Ovary (tissue), 10 donors: ENCODE measurements at places on chromosomes 12 and 14. TPM values are rescaled to one million over a fixed set of nuclear protein-coding genes. Genes with fewer than 3 reads are reported as not detected.

- DNase-seq: no peak
- peaks cover 4% of the 10 kb centered on the region for H3K4me1 ChIP-seq
- no peaks in the 10 kb centered on the region for H3K27me3 ChIP-seq
- H3K36me3 ChIP-seq: no peaks in the 10 kb centered on the region
- peak overlapping the region; percentile 6 for H3K4me3 ChIP-seq
Observed at GRCh38 chr12:105382771-105383622, 52.5 kb downstream of the C12orf75 start.

- H3K27ac ChIP-seq: no peak overlapping the region
- no peaks in the 10 kb centered on the region for H3K27me3 ChIP-seq
- no peak overlapping the region for H3K4me3 ChIP-seq
Observed at GRCh38 chr12:148676-149416, 65.1 kb downstream of the SLC6A12 start.

CLEC2A gene
- total RNA-seq: not detected

LRP1-AS gene
- total RNA-seq: not detected
